Head of caudate nucleus (tissue), 42 donors: ENCODE measurements at places on chromosomes 5 and 9.
A peak's percentile ranks its signal among the peaks of the same experiment; 100 is the strongest.

DNA sequence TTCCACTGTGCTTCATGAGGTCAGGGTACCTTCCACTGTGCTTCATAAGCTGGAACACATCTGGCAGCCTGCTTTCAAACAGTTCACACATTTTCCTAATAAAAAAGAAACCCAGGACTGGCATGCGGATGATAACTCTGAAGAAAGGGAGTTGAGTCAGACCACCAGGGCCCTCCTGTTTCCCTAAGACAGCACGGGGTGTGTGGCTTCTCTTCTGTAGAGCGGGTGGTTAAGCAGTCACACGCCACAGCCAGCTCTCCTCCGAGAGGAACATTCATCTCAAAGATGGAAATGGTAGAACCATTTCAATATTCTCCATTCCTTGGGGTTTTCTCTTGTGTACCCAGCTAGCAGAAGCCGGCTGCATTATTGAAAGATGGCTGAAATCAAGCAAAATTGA lies 128.1 kb upstream of the LMX1B start:
- no peak for DNase-seq

- DNase-seq, result no peak
These were observed 3.1 kb upstream of the CAMLG start for GRCh38 chr5:134735243-134735642.

- no peak for DNase-seq
These were observed 260.4 kb downstream of the FANCC start for GRCh38 chr9:95057101-95057500.

- DNase-seq, result no peak
These were observed 33.0 kb downstream of the NR3C1 start for GRCh38 chr5:143370440-143370839.

- no peak for DNase-seq
These were observed 426 bp downstream of the FAM114A2 start for GRCh38 chr5:154038261-154038706.

- no peak for DNase-seq
These were observed 193.2 kb downstream of the ADAMTSL1 start for GRCh38 chr9:18666986-18667772.

- DNase-seq, result no peak
These were observed 41.1 kb upstream of the TCF7 start for GRCh38 chr5:134073404-134073803.

GRCh38 chr5:146805081-146805480 lies 73.5 kb downstream of the PPP2R2B start:
- DNase-seq, result no peak

- no peak for DNase-seq
These were observed 91.2 kb upstream of the CPEB4 start for GRCh38 chr5:173796721-173797495.

GRCh38 chr9:35000535-35001284 lies 11.2 kb downstream of the DNAJB5 start:
- no peak for DNase-seq

- DNase-seq, result no peak
These were observed 8.3 kb downstream of the CAMK4 start for GRCh38 chr5:111232311-111233051.

- DNase-seq, result no peak
These were observed 63.0 kb downstream of the TRIO start for GRCh38 chr5:14206028-14206725.

GRCh38 chr9:70420441-70421271 lies 6.2 kb upstream of the KLF9 start:
- DNase-seq, result peak; percentile 95

GRCh38 chr5:112668016-112668415 lies 69.7 kb upstream of the APC start:
- no peak for DNase-seq

GRCh38 chr5:79517601-79518000 lies 3.7 kb upstream of the HOMER1 start:
- no peak for DNase-seq

DNA sequence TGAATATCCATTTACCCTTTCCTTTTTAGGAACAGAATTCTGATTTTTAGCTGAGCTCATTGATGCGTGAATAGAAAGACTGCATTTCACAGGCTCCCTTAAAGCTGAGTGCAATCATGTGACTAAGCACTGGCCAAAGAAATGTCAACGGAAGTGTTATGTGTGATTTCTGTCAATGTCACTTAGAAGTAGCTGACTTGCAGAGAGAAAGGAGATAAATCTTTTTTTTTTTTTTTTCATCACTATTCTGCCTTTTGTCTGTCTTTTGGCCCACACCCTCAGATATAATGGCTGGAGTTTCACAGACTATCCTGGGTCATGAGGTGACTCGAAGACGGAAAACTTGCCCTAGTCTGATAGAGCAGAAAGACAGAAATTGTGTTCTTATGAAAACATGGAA lies 39.3 kb upstream of the SLC27A6 start:
- DNase-seq, result no peak

- DNase-seq, result no peak
These were observed 315.7 kb downstream of the RAB3C start for GRCh38 chr5:58898538-58898937.

- peak; percentile 53 for DNase-seq
These were observed 89.6 kb downstream of the KIF4B start for GRCh38 chr5:155103146-155103545.

GRCh38 chr5:156481741-156482140 lies 154.8 kb downstream of the SGCD start:
- no peak for DNase-seq

- no peak for DNase-seq
These were observed 618.8 kb upstream of the KLF4 start for GRCh38 chr9:108108280-108108851.

DNA sequence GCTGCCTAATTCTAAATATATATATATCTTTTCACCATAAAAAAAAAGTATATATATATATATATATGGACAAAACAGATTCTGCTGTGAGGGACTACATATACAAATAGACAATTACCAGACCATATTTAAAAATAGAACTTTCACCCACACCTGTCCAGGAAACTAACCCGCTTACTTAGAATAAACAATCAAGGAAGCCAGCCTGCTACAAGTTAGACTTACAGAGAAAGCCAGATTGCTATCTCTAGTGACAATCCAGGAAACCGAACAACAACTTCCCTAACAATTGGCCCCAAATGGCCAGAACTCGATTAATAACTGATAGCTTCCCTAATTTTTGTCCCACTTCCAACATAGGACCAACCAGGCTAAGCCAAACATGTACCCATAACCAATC lies 5.9 kb downstream of the GLDC start:
- DNase-seq, result no peak
